Midbrain (tissue), 1 donor: ENCODE measurements at places on chromosomes 3 and 15.

- DNase-seq = no peak
These were observed 189.0 kb upstream of the ICE2 start for GRCh38 chr15:60667925-60668324.

- no peak for DNase-seq
These were observed 141.6 kb downstream of the PLCH1 start for GRCh38 chr3:155603302-155603701.

DNA sequence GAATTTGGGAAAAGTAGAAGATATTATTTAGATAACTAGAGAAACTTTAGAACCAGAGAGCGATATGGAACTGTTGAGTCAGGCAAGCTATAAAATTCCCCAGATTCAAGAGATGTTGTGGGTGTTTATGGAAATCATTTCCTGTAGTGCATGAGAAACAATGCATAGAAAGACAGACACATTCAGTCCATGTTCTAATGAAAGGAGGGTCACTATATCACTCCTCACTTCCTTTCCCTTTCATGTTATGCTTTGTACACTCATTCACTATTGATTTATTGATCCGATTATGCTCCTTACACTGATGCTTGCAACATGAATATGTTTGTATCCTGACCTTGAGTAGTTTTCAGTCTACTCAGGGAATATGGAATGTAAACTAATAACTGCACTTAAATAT lies 1459.9 kb upstream of the ALCAM start:
- DNase-seq = no peak

- DNase-seq = peak; percentile 14
These were observed 15.3 kb downstream of the SPCS1 start for GRCh38 chr3:52721002-52721729.

GRCh38 chr3:17592956-17593355 lies 149.5 kb downstream of the TBC1D5 start:
- DNase-seq = no peak

GRCh38 chr3:41753651-41754050 lies 208.3 kb downstream of the ULK4 start:
- no peak for DNase-seq

DNA sequence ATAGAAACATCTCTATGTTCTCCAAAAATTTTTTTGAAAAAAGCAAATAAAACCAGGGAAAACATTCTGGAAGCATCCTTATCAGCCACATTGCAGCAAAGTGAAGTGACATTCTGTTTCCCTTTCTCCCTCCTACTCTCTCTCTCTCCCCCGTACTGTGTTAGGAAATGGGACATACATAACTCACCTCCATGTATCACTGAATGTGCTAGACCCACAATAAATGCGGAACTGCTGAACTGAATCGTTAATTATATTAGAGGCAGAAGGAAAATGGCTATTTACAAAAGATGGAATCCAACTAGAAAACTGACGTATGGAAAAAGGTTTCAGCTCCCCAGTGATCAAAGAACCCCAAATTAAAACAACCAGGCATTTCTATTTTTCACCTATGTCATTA lies 129.8 kb downstream of the MINAR1 start:
- no peak for DNase-seq

- no peak for DNase-seq
These were observed 22.7 kb downstream of the XXYLT1 start for GRCh38 chr3:195248281-195248680.

DNA sequence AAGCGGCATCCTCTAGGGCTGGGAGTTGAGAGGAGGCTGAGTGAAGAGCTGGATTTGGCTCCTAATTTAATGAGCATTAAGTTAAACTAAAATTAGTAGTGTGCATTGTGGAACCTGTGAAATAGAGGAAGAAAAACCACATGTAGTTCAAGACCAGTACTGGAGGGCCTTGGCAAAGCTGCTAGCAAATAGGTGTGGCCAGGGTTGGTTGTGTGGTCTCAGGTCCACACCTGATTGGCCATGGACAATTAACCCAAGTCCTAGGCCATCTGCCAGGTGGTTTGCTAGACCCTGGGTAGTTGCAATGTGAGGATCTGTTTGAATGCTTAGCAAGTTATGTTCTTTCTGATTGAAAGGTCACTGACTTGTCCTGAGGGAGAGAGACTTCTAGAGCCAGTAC lies 275.5 kb downstream of the PDCD6IP start:
- DNase-seq = no peak

GRCh38 chr15:73983211-73983727 lies 8.8 kb downstream of the STOML1 start:
- no peak for DNase-seq

DNA sequence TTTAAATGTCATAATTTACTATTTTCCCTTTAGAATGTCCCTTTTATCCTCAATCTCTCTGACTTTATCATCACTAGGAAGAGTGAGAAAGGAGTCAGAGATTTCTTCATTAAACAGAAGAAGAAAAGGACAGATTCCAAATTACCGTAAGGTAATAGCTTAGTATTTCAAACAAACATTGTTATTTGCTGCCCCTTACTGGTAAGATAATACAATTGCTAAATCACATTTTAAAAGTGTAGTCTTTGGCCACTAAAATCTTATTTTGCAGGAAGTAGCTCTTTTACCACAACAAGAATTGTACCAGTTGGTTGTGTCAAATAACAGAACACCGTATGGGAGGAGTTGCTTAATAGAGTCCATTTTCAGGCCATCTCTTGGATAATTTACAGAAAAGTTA lies 53.7 kb downstream of the CGGBP1 start:
- DNase-seq = peak; percentile 22

GRCh38 chr3:177855021-177855420 lies 657.7 kb upstream of the TBL1XR1 start:
- no peak for DNase-seq

- no peak for DNase-seq
These were observed 31.3 kb downstream of the NOX5 start for GRCh38 chr15:69045802-69046201.

- DNase-seq = no peak
These were observed 212.3 kb upstream of the CFAP20DC start for GRCh38 chr3:59262076-59262498.

DNA sequence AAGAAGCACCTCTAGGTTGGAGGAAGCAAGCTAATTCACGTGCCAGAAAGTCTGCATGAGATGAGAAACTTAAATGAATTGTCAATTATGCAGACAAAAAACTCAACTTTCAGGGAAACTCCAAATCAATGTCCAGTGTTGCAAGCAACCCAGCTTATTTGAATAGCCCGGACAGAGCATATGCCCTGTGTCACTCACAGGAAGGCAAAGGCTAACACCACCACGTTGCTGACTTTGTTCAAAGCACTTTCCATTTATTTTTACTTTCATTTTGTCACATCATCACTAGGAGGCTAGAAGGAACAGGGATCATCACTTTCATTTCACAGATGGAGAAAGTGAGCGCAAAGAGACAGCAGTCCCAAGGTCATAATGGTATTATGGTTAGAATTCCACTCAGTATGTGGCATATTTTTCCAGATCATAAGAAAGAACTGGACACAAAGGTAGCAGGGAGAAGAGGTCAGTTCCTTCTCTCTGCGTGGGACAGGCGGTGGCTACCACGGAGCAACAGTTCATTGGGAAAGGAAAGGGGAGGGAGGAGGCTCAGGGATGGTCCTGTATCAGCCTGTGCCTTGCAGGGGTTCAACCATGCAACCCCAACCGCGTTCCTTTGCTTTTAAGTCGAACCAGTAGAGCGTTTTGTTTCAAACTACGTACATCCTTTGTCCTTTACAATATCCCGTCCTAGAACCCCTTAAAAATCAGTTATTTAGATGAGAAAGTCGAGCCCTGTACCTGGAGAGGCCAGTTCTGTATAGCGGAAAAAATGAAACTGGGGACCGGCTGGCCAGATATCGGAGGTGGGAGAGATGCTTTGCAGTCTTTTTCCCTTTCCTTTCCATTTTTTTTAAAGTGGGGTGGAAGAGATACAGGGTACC lies 1.1 kb downstream of the HEG1 start:
- DNase-seq = peak; percentile 61

DNA sequence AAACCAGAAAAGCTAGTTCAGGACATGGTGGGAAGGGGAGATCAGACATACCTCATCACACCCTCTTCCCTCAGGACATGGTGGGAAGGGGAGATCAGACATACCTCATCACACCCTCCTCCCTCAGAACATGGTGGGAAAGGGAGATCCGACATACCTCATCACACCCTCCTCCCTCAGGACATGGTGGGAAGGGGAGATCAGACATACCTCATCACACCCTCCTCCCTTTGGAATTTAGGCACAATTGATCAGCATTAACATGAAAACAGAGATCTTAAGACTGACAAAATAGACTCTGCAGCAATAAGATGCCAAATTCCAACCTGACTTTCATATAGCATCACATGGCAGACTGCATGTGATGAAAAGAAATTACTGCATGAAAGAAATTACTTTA lies 412.7 kb upstream of the ZNF717 start:
- no peak for DNase-seq

- no peak for DNase-seq
These were observed 2.1 kb upstream of the SMCO1 start for GRCh38 chr3:196517162-196517800.

GRCh38 chr3:190150681-190151080 lies 30.0 kb upstream of the P3H2 start:
- no peak for DNase-seq

- DNase-seq = peak; percentile 2
These were observed 74.7 kb upstream of the GAP43 start for GRCh38 chr3:115548611-115549010.

DNA sequence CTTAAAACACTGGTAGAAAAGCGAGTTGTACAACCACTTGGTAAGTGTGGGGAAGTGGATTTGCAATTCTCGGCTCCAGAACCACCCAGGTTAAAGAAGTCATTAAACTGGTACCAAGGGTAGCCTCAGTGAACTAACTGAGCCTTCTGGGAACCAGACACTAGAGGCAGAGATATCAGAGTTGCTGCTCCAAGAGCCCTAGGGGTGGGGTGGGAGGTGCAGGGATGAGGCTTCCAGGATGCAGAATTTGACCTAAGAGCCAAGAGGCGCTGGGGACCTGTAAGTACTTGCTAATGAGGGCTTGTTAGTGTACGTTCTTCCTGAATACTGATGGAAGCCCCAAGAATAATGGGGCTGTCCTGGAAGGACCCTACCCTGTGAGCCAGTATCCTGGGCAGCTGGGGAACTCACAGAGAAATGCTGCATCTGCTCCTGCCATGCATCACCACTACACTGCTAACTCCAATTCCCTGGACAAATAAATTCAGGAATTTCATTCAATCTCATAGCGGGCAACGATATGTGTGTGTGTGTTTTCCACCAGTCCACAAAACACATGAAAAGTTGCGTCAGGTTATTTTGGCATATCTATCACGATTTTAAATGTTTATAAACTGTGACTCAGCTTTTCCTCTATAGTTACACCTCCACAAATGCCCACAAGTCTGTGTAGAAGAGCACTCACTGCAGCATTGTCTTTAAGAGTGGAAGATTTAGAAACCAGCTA lies 23.8 kb downstream of the STIMATE start:
- no peak for DNase-seq

DNA sequence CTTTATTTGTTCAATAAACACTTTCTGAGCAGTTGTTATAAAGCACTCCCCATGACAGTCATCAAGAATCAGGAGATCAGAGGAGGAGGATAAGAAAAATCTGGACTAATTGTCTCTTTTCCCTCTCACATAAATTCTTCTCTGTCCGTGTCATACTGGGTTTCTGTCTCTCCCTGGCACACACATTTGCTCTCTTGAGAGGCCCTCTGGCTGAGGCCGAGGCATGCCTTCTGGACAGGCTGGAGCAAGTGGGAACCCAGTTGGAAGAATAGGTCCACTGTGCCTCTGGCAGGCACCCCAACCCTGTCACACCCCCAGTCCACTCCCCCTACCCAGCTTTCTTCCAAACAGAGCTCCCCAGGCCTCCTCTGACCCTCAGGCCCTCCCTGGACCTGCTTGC lies 315.8 kb downstream of the UACA start:
- DNase-seq = no peak

GRCh38 chr3:120040813-120041377 lies 53.4 kb downstream of the GSK3B start:
- DNase-seq = no peak

GRCh38 chr3:116314476-116314875 lies 130.8 kb downstream of the LSAMP start:
- no peak for DNase-seq

- DNase-seq = no peak
These were observed 939.4 kb downstream of the MCTP2 start for GRCh38 chr15:95170561-95171380.

DNA sequence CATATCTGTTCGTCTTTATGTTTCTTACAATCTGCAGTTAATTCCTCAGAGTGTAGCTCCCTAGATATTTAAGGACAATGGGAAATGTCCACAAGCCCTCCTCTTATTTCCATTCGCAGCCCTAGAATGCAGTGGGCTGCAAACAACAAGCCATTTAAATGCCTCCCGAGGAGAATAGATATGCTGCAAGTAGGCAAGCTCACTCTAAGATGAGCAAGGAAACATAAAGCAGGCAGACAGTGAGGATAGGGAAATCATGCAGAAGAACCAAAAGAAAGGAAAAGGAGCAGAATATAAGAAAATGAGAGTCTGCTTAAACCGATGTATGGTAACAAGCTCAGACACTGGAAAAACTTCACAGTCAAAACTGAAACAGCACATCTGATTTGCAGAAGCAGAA lies 561.9 kb downstream of the GBE1 start:
- DNase-seq = peak; percentile 3

DNA sequence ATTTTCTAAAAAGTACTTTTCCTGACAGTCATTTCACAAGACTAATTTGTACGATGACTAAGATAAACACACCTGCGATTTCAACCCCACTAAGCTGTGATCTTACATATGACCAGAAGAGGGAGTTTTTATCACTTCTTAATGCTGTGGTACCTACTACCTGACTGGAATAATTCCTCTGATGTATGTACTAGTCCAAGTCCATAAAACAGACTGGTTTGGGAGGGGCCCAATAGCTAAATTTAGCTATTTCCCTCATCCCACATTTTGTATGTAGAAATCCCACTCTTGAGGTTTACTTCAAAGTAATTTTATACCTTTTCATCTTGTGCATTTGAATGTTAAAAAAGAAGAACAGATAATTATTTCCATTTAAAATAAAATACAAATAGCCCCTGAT lies 49.7 kb upstream of the SCAANT1 start:
- peak; percentile 13 for DNase-seq

DNA sequence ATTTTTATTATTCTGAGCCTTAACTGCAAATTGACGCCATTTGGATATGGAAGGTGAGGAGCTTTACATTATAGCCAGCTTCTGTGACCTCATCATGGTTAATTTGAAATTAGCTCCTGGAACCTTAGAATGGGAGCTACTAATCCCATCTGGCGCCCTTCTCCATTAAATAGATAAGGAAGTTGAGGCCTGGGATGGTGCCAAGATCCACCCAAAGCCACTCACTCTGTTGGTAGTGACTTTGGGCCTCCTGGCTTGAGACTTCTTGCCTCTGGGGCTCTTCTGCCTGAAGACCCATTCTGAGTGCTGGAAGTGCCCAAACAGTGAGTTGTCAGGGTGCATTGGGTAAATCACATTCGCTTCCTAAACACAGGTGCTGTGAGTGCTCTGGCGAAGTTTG lies 12.0 kb upstream of the HMCES start:
- no peak for DNase-seq

DNA sequence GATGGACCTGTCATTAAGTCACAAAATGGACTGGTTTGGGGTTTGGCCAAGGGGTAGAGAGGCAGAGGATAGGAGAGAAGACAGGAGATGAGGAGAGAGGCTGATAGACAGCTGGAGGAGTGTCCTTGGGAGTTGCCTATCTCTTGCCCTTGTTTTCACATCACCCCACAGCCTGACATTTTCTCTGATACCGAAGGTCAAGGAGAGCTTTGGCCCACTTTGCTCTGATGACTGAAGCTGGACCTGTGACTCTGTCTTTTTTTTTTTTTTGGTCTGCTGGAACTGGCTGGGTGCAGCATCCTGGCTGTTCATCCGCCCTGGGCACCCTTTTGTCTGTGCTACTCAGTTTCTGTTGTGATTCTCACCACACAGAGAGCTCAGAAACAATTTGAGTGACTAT lies 5.1 kb downstream of the GPD1L start:
- DNase-seq = no peak
